ENCODE measurements at places on chromosomes 2 and 18. TPM values are rescaled to one million over a fixed set of nuclear protein-coding genes. Genes with fewer than 3 reads are reported as not detected.

DNA sequence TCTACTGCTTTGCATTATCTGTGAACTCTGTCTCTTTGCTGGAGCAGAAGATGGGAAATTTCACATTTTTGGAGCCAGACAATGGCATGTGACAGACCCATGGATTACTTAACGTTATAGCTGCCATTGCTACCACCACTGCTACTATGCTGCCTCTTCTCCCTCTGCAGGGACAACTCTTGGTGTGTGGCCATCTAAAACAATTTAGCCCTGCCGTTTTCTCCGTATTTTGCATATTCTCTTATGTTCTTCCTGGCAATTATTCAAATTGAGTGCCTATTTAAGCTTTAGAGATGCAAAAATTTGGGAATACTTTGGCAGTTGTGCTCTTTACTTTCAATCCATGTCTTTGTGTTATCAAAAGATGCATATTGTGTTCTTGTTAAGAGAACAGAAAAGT is 386.8 kb downstream of the XIRP2 start:
- no peak for DNase-seq

DNA sequence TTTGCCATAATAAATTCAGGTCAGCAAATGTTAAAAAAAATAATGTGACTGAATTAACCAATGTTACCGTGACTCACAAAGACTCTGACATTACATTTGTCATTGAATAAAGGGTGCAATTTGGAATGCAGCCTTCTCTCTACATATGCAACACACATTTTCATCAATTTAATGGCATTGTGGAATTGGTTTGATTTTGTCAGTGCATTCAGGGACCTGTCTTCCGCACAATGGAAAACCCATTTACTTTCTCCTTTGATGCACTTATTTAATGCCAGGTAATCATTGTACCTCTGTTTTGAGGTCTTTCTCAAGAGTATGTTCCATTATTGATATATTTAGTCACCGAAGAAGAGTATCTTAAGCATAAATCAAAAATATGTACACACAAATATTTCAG is 1099.3 kb downstream of the SOCS6 start:
- DNase-seq = no peak

GRCh38 chr2:49042488-49042887 is 111.8 kb downstream of the FSHR start:
- DNase-seq = no peak

ABCB11 gene
- total RNA-seq = 68.5 TPM

All from left lobe of liver (tissue), 2 donors.